Suprapubic skin (tissue), 4 donors: ENCODE measurements at places on chromosomes 12 and 14. TPM values are rescaled to one million over a fixed set of nuclear protein-coding genes. Genes with fewer than 3 reads are reported as not detected.

The EPYC gene
- not detected for total RNA-seq

The CPSF2 gene
- total RNA-seq = 13.0 TPM

- no peak for DNase-seq
- H3K27me3 ChIP-seq = peaks cover 8% of the 10 kb centered on the region
- peaks cover 34% of the 10 kb centered on the region for H3K36me3 ChIP-seq
- H3K4me1 ChIP-seq = peaks cover 25% of the 10 kb centered on the region
- H3K4me3 ChIP-seq = no peak overlapping the region
Measured at GRCh38 chr12:57543581-57543980, 3.4 kb downstream of the DCTN2 start.

DNA sequence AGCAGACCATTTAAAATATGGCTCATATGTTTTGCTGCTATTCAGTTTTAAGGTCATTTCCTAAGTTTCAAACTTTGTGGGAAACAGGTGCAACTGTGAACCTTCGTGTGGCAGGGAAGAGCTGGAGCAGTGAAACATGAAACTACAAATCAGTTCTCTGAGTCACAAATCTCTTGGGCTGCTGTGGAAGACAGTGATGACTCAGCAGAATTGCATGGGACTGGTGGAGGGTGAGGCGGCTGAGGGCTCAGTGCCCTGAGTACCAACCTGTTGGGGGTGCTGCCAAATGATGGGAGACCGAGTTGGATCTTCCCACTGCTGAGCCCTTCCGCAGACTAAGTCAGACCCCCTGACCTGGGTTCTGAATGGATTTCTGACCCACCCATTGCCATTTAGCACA lies 8.4 kb upstream of the CALM1 start:
- no peaks in the 10 kb centered on the region for H3K27me3 ChIP-seq
- H3K27ac ChIP-seq = no peak overlapping the region
- H3K4me3 ChIP-seq = no peak overlapping the region
- H3K36me3 ChIP-seq = no peaks in the 10 kb centered on the region
- peaks cover 11% of the 10 kb centered on the region for H3K4me1 ChIP-seq
- no peak for DNase-seq

The NRL gene
- 2.4 TPM for total RNA-seq

The CACNA2D4 gene
- 0.56 TPM for total RNA-seq

- peak overlapping the region; percentile 88 for H3K27ac ChIP-seq
- no peaks in the 10 kb centered on the region for H3K36me3 ChIP-seq
- H3K4me3 ChIP-seq = peak overlapping the region; percentile 79
- no peaks in the 10 kb centered on the region for H3K27me3 ChIP-seq
- DNase-seq = peak; percentile 94
Measured at GRCh38 chr12:52037248-52037861, 13.9 kb upstream of the NR4A1 start.

GRCh38 chr12:131905081-131905629 lies 10.7 kb downstream of the ULK1 start:
- no peak overlapping the region for H3K27ac ChIP-seq
- H3K4me3 ChIP-seq = no peak overlapping the region
- no peaks in the 10 kb centered on the region for H3K27me3 ChIP-seq
- H3K4me1 ChIP-seq = peaks cover 45% of the 10 kb centered on the region
- DNase-seq = no peak

- no peak overlapping the region for H3K4me3 ChIP-seq
- no peak overlapping the region for H3K27ac ChIP-seq
- DNase-seq = no peak
- no peaks in the 10 kb centered on the region for H3K4me1 ChIP-seq
Measured at GRCh38 chr12:15172060-15172822, 49.0 kb downstream of the RERG start.

DNA sequence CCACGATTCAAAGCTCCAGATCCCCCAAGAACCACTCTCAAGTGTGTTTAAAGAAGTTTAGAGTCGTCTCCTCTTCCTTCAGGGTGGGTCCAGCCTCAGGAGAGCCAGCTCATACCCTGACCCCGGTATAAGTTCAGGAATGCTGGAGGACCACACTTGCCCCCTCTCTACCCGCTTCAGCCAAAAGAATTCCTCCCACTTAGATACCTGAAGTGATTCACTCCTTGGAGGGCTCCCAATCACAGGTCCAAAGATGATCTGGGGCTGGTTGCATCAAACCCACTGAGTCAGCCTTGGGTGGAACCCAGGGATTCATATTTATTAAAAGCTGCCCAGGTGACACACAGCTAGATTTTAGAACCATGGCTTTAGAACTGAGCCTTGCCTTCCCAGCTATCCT lies 133.5 kb upstream of the PARP11 start:
- no peaks in the 10 kb centered on the region for H3K27me3 ChIP-seq
- no peak for DNase-seq
- H3K36me3 ChIP-seq = no peaks in the 10 kb centered on the region
- no peak overlapping the region for H3K27ac ChIP-seq
- H3K4me3 ChIP-seq = no peak overlapping the region
